ENCODE measurements at places on chromosomes 3 and 15.

DNA sequence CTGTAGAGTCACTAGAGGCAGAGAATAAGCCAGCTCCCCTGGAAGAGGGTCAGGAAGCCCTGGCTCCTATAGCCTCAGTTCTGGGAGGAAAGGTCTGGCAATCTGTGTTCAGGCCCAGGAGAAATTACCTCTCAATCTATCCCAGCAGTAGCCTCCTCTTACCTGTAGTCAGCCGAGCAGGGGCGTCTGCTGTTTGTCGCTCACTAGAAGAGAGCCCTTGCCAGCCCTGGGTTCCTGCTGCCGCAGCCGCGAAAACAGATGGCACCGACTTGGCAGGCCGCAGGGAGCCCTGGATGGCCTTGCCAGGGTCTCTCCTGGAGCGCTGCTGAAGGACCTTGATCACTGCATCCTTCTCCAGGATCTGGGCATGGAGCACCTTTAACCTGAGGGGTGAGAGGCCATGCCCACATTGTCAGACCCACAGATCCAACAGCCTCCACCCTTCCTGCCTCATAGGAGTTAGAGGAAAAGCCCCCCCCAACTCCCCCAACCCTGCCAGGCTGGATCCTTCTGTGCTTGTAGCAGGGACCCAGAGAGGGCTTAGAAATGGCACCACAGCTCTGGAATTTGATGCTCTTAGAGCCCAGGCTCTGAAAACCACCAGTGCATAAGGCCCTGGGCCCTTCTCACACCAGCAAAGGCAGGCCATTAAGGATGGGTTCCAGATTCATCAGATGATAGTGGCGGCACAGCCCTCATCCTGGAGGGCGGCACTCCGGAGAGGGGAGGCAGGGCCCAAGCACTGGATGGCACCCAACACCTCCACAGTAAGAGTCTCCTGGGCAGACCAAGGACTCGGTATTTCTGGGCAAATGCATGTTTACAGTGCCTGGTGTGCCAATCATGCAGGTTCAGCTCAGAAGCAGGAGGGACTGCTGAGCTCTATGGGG is 14.9 kb downstream of the AMOTL2 start:
- no peak for DNase-seq

- DNase-seq: no peak
Measured at GRCh38 chr3:48243886-48244285, 3.0 kb downstream of the ZNF589 start.

DNA sequence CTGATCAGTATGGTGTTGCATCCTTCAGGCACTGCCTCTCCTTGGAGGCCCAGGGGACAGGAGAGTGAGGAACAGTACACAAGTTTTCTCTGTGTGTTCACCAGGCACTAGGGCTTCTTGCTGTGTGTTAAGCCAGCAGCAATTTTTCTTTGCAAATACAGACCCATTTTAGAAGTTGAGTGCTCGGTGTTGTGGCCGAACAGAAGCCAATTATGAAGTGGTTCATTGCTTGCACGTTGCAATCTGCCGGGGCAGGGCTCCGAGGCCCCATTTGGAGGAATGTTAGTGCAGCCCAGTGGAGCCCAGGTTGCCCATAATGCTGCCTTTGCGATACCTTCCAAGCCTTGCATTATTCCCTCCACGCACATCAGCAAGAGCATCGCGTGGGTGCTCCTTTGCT is 51.0 kb downstream of the EPHB1 start:
- DNase-seq: no peak

GRCh38 chr3:115218859-115219258 is 71.8 kb upstream of the ZBTB20 start:
- DNase-seq: no peak

GRCh38 chr3:53820084-53820483 is 26.1 kb downstream of the CHDH start:
- DNase-seq: no peak

GRCh38 chr3:128548426-128549282 is 55.7 kb upstream of the GATA2 start:
- no peak for DNase-seq

- DNase-seq: no peak
Measured at GRCh38 chr15:55253580-55253979, 36.0 kb downstream of the RAB27A start.

DNA sequence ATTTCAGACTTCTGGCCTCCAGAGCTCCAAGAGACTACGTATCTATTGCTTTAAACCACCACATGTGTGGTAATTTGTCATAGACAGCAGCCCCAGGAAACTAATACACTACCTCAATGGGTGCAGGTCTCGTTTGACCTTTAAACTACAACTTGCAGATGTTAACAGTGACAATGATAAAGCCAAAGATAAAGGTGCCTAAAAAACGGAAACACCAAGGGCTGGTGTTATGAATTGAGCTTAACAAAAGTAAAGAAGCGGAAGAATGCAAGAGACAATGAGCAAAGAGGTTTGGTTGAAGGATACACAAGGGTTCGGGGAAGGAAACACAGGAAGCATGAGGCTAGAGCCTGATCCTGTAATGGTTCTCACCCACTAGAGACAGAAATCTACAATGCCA is 50.8 kb downstream of the RFTN1 start:
- no peak for DNase-seq

DNA sequence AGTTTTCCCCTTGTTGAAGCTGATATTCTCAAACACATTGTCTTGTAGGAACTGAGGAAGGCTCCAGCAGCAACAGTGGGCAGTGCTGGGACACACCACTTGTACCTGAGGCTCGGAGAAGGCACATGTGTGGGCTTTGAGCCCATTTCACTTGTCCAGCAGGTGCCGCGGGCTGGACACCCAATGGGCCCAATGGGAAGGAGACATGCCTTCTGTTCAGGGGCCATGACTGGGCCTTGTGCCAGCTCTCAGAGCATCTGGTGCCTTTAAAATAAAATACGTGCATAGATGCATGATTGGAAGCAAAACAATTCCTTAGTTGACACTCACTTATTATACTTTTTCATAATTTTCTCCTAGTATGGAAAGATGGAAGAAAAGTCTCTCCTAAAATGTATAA is 334.2 kb downstream of the KLF13 start:
- DNase-seq: no peak
